ENCODE measurements at places on chromosomes 12 and 14.

- DNase-seq, result peak; percentile 30
Observed at GRCh38 chr12:8698879-8699278, 1.1 kb downstream of the RIMKLB start.

DNA sequence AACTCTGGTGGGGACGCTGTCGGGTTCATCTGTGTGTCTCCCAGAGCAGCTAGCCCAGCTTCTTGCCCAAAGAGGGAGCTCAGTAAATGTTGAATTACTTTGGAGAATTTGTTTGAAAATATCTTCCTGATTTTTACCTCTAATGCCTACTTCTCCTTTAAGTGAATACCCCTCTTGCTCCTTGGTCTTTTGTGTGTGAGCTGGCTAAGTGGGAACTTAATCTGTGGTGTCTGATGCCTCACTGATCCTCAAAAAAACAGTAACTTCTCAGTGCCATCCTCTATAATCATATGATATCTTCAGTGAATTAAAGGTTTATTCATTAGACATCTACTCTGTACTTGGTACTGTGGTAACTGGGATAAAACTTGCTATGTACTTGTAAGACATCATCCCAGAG is 7.7 kb upstream of the PSMA6 start:
- DNase-seq, result no peak

DNA sequence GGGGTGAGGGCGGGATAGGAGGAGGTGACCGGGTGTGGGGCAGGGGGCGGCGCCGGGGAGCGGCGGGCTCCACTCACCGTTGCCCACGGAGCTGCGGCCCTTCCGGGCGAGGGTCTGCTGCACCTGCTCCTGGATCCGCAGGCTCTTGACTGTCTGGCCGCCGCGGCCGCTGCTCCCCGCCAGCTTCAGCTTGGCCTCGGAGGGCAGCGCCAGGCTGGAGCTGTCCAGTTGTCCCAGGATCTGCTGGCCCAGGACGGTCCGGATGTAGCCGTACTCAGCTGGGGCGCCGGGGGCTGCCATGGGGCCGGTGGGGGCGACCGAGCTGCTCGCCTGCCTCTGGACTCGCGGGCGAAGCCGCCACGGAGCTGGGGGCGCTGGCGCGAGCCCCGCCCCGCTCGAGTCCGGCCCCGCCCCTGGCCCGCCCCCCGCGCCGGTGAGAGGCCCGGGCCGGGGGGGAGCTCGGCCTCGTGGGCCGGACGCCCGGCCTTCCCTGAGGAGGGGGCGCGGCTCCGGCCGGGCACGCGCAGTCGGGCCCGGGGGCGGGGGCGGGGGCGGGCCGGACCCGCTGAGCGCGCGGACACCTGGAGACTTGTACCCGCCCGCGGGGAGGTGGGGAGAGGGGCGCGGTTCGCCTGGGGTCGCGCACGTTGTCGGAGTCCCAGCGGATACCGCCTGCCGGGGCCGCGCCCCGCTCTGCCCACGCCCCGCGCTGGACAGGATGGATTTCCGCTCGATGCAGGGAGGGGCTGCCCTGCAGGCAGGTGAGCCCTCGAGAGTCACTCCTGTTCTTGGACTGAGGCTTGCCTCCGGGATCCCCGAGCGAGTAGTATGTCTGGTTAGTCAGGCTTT is at the start of gene PKP2:
TSS of gene PKP2 (minus strand) at position 346 of the 849 bp plus-strand sequence. CDS start at position 300, 46 bp downstream.
- no peak for DNase-seq

GRCh38 chr12:70644861-70645260 is 7.6 kb upstream of the PTPRB start:
- DNase-seq, result no peak

DNA sequence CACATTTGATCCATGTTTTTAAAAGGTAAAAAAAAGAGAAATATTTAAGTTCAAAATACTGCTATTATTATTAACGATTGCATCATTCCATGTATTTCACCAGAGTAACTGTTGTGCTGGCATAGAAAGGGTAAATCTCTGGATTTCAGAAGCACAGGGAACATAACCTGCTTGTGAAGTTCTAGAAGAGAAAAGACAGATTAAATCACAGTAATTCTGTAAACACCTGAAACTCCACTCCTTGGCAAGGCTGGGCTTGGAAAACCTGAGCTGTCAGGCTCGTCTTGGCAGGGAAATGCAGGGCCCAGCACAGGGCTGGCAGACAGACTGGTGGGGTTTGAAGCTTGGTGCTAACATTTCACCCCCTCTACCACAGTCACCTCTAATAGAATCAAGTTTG is 35.1 kb downstream of the SVOP start:
- no peak for DNase-seq

DNA sequence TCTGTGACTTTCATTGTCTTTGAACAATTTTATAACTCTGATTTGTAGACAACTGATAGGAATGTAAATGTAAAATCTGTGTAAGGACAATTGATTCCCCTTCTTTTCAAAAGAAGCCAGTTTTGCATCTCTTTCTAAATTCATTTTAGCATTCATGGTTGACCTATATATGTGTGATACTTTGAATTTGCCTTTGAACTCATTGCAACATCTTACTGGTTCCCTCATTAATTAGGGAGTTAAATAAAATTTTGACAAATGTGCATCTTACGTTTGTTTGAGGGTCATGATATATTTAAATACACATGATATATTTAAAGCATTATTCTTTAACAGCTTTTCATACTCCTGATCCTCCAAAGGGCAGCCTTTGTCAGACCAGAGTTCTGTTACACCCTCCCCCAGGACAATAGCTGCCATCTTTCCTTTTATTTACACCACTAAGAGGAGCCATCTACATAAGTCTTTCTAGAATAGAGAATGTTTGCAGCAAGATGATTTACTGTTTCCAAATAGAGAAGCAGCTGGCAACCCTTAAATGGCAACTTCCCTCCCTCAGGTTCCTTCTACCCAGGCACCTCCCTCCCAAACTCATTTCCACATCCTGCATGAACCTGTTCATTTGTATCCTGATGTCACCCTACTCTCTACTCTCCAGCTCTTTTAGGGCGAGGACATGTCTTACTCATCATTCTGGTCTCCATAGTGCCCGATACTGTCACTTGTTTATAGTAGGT is 40.2 kb upstream of the APPL2 start:
- DNase-seq, result no peak

DNA sequence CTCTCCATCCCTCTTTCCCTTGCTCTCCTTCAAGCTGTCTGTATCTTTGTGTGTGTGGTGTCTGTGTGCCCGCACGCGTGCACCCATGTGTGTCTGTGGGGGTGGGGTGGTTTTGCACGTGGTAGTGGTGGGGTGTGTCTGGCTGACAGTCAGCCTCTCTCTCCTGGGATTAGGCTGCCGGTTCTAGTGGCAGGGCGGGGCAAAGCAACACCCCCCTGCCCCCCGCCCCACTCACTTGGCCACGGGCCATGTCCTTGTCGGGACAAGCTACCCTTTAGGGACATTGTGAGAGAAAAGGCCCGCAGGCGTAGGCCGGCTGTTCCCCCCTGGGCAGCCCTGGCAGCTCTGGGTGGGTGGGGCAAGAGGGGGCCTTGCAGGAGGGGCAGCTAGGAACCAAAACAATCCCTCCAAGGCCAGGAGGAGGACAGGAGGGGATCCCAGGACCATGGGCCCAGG is 182.6 kb downstream of the ALG10 start:
- no peak for DNase-seq

DNA sequence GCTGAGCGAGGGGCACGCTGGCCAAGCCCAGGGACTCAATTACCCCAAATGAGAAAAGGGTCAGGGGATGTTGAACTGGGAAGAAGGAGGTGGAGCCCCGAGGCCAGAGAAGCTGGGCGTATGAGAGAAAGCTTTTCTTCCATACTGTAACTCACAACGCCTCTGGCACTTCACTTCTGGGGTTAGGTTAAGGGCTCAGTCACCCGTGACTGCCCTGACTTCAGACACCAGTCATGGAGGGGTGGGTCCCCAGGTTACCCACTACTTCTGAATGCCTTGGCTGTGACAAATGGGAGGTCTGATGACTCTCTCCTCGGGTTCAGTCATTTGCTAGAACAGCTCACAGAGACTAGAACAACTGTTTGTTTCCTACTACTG is 5.5 kb upstream of the GPR132 start:
- no peak for DNase-seq

GRCh38 chr14:59130462-59130861 is 58.0 kb upstream of the DAAM1 start:
- no peak for DNase-seq

GRCh38 chr12:29799591-29799990 is 15.8 kb upstream of the TMTC1 start:
- no peak for DNase-seq

GRCh38 chr14:101992708-101993107 is 28.3 kb downstream of the DYNC1H1 start:
- DNase-seq, result no peak

DNA sequence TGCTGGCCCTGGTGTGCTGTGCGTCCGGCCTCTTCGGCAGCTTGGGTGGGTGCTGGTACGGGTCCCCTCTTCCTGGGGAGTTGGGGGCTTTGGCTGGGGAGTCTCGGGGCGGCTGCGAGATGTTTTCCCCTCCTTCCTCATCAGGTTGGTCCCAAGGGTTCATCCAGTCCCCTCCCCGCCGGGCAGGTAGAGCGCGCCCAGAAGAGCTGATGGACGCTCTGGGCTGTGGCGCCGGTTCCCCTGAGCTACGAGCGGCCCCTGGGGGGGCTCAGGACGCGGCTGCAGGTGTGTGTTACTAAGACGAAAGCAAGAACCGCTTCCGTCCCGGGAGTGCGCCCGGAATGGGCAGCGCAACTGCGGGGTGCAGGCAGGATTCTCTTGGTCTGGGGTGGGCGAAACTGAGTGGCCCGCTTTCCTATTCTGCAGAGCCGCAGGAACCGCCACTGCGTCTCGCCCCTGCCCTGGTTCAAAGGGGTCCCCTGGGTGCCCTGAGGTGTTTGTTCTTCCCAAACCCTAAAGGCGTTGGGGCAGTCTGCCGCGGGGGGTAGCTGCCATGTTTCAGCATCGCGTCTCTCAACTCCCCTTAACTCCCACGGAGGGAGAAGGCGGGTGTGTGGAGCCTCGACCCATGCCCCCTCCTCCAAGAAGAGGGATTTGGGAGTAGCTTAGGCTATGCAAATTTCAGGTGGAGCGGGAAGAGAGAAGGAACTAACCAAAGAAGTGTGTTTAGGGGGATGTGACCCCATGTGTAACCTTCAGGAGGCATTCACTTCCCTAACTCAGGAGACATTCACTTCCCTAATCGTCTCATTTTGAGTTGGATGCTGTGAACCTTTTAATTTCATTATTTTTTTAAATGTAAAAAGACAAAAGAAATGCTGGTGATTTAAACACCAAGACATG is 1.2 kb downstream of the SLC24A4 start:
- DNase-seq, result no peak

GRCh38 chr14:94660306-94660946 is 48.2 kb downstream of the SERPINA3 start:
- DNase-seq, result no peak

GRCh38 chr14:75162631-75163030 is 13.8 kb downstream of the TMED10 start:
- DNase-seq, result no peak

GRCh38 chr12:539540-540310 is 80.0 kb downstream of the B4GALNT3 start:
- no peak for DNase-seq

- no peak for DNase-seq
Observed at GRCh38 chr14:95215094-95215725, 57.9 kb upstream of the DICER1 start.

- DNase-seq, result peak; percentile 65
Observed at GRCh38 chr12:32595251-32595650, 83.8 kb upstream of the DNM1L start.

- DNase-seq, result peak; percentile 66
Observed at GRCh38 chr12:78473136-78473535, 391.4 kb upstream of the SYT1 start.

DNA sequence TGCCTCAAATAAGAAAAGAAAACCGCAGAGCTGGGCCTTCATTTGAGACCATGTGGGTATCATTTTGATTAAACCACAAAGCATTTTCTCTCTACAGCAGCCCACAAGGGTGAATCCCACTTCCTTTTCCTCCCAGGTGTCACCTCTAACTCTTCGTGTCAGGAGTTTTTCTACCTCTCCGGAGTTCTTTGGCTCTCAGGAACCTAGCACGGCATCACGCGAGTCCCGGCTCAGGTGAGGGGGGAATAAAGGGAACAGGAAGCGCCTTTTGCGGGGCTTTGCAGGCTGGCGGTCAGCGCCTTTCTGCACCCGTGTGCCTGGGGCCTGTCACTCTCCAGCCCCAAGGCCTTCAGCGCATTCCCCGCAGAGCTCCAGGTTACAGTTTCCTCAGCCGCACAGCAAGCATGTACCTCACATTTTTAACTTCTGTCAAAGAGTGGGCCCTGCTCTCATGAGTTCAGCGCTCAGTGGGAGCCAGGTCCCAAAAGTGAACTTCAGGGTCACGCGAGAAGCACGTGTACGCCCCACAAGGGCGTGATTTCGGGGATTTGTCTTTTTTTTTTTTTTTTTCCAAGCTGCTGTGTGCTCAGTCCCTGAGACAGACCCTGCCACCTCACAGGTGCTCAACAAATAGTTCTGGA is 740 bp upstream of the PRPF40B start:
- peak; percentile 23 for DNase-seq

GRCh38 chr14:96940009-96940408 is 142.8 kb downstream of the VRK1 start:
- DNase-seq, result no peak

- peak; percentile 30 for DNase-seq
Observed at GRCh38 chr14:79413734-79414428, 797.4 kb downstream of the DIO2 start.

GRCh38 chr14:91854327-91854934 is 12.9 kb downstream of the TC2N start:
- no peak for DNase-seq

DNA sequence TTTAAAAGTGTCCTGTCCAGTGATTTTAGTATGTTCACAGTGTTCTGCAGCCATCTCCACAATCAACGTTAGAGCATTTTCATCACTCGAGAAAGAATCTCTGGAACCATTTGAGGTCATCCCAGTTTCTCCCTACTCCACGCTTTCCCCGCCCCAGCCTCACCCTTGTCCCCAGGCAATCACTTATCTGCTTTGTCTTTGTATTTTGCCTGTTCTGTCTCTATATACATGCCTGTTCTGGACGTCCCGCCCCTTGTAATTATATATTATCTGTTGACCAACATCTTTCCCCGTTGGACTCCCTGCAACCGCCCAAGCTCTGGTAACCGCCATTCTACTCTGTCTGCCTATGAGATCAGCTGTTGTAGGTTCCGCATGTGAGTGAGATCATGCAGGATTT is 21.5 kb upstream of the ASPG start:
- no peak for DNase-seq

GRCh38 chr14:36820111-36820709 is 158.6 kb downstream of the PAX9 start:
- no peak for DNase-seq

GRCh38 chr14:89855961-89856656 is 98.4 kb downstream of the EFCAB11 start:
- peak; percentile 87 for DNase-seq

DNA sequence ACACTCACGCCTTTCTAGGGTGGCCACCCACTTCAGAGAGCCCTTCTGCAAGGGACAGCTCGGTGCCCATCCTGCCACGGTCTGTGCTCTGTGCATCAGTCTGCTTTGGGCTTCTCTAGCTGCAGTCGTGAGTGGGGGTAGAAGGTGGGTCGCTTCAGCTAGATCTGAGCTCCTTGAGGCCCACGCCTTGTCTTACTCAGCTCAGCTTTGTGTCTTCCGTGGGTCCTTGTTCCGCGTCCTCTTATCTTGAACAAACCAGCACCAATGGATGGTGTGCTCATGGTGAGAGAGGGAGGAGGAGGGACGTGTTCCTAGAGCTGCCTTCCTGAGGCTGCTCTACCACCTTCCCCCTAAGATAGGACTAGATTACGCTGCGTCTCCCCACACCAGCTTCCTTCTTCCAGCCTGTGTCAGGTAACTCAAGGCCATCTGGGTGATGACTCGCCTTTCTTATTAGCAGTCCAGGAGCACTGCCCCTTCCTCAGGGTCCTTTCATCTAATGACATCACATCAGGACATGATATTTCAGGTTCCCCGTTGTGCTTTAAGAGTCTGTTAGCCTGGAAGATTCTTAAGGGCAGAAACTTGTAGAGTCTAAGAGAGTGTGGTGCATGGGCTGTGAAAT is 118.8 kb downstream of the TSPAN9 start:
- DNase-seq, result no peak

All from fibroblast of mammary gland (primary cell).